ENCODE measurements at places on chromosomes 11 and 22.

DNA sequence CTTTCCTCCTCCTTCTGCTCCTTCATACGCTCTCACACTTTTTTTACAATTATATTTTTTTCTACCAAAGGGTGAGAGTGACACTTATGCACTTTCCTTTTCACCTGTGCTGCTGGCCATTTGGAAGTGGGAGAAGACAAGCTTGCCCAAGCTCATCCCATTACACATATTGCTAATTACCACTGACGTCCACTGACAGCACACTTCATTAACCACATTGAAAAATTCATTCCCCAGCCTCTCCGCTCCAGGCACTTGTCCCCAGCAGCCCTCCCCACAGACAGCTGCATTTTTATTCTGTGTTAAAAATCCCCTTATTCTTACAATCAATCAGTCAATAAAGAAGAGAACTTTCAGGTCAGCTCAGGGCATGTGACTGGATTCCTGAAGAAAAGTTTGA, 175.1 kb downstream of the LRRC4C start:
- DNase-seq: no peak

DNA sequence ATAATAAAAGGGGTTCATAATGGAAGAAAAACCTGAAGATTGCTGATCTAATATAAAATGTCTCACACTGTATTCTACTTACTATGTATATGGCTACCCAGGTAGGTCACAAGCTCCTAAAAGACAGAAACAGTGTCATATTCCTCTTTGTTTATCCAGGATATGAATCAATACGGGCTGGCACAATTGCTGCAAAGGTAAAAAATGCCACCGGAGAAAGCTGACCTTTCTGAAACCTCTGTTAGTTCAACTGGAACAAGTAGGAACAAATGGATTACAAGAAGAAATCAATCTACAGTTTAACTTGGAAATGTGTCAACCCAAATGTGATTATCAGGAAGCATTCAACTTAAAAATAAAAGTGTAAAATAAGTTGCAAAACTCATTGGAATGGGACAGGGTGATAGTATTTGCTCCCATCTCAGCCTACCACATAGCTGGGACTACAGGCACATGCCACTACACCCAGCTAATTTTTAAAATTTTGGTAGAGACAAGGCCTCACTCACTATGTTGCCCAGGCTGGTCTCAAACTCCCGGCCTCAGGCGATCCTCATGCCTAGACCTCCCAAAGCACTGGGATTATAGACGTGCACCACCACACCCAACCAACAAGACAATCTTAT, 27.6 kb downstream of the SLC35F2 start:
- no peak for DNase-seq

GRCh38 chr22:46795845-46796565, 33.6 kb downstream of the TBC1D22A start:
- DNase-seq: no peak

DNA sequence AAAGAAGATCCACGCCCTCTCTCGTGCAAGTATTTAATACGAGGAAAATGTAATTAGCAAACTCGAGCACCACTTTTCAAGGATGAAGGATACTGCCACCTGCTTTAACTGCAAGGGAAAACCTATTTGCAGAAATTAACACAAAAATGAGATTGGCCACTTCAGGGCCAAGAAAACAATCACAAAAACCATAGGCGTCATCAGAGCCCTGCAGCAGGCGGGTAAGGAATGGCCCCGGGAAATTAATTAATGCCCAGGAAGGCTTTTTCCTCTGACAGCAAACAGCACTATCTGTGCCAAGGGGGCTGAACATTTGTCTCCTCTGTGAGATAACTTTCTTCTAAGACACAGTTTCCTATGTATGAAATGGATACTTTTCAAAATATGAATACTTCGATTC, 255.7 kb downstream of the CTTN start:
- no peak for DNase-seq

DNA sequence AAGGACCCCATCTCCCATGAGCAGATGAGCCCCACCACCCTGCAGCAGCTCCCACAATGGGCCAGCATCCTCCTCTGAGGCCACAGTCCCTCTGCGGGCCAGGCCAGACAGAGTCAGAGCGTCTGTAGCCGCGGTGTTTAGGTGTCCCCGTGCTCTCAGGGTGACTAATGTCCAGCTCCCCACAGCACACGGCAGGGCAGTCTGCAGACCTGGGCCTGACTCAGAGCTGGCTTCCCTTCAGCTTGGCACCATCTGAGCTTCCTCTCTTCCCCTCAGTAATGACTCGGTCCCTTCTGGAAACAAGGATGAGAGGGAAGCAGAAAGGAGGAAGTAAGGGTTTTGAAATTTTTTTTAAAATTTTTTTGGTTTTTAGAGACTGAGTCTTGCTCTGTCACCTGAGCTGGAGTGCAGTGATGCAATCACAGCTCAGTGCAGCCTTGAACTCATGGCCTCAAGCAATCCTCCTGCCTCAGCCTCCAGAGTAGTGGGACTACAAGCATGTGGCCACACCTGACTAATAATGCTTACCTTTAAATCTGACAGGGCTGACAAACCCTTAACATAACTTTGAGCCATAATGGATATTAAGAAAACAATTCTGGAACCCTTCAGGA, 28.5 kb downstream of the LRRC74B start:
- DNase-seq: no peak

- no peak for DNase-seq
These were observed 283.3 kb upstream of the ARHGAP42 start for GRCh38 chr11:100403816-100404215.

DNA sequence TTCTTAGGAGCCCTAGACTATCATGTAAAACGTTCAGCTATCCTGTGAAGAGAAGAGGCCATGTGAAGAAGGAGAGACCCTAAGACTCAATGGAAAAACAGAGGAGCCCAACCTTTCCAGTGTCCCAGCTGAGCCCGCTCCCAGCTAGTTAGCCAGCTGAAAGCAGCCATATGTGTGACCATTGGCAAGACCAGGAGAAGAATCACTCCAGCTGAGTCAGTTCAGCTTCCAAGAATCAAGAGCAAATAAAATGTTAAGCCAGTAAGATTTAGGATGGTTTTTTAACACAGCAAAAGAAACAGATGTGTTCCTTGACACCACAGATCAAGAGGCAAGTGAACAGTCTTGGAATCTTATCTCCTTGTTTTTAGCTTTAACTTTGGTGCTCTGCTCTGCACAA, 108.0 kb downstream of the CCDC81 start:
- no peak for DNase-seq

GRCh38 chr11:126063507-126063852, 814 bp upstream of the CDON start:
- no peak for DNase-seq

DNA sequence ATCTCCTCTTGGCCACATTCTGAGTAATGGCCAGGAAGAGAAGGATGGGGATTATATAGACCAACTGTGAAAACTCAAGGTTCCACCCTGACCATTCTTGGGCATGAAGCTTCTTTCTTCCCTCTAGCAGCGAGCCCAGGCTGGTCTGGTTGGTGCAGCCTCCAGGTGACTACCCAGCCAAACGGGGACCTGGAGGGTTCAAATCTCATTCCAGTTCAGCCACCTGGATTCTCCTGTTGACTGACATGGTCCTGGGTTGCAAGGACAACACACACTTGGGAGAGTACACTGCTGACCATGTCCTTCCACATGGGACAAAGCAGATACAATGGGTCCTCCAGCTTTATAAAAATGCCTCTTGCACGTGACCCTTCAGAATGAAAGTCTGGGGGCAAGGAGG, 67.0 kb downstream of the SHANK2 start:
- DNase-seq: no peak

GRCh38 chr11:14904745-14905103, 12.7 kb upstream of the CYP2R1 start:
- DNase-seq: no peak

- peak; percentile 26 for DNase-seq
These were observed 85.4 kb downstream of the ATXN10 start for GRCh38 chr22:45757068-45757467.
